ENCODE measurements at places on chromosomes 6 and 20. TPM values are rescaled to one million over a fixed set of nuclear protein-coding genes. Genes with fewer than 3 reads are reported as not detected.

- H3K4me3 ChIP-seq = no peak overlapping the region
- H3K27ac ChIP-seq = no peak overlapping the region
- H3K36me3 ChIP-seq = no peaks in the 10 kb centered on the region
- DNase-seq = no peak
- no peaks in the 10 kb centered on the region for H3K27me3 ChIP-seq
- H3K4me1 ChIP-seq = peaks cover 65% of the 10 kb centered on the region
Measured at GRCh38 chr6:56243518-56244070, 3.8 kb downstream of the COL21A1 start.

DNA sequence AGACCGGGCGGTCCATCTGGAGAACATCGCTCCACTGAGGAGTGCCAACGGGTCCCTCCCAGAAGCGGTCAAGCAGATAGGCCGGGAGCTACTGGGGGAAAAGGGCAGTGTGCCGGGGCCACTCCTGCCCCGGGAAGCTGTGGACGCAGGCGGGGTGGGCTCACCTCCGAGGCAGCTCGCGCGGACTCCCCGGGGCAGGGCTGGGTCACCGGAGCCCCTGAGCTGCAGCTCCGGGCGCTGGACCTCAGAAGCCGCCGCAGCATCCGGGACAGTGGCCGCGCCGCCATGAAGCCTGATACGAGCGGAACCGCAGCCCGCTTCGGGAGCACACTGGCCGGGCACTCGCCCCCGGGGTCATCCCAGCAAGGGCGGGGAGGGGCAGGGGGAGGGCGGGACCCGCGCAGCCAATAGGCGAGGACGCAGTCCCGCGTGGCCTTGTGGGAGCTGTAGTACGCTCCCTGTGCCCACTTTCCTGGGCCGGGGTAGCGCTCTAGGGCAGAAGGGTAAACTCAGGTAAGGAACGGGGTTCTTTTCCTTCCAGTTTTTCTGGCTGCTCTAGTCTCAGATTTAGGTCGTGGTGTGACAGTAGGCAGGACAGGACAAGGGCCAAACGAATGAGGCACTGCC lies at the start of gene MOCS1:
Gene MOCS1 (minus strand): TSS at position 332 of the 627 bp plus-strand sequence. CDS start 45 bp downstream, at position 287.
- peak within 1 kb of the TSS; percentile 90 for H3K4me3 ChIP-seq
- peaks cover 70% of the 10 kb centered on the region for H3K4me1 ChIP-seq
- no peaks in the 10 kb centered on the region for H3K36me3 ChIP-seq
- DNase-seq = no peak
- H3K27me3 ChIP-seq = no peaks in the 10 kb centered on the region

GRCh38 chr6:74451953-74452352 lies 753.9 kb downstream of the COL12A1 start:
- H3K4me3 ChIP-seq = no peak overlapping the region
- H3K27me3 ChIP-seq = no peaks in the 10 kb centered on the region
- no peak overlapping the region for H3K27ac ChIP-seq
- no peaks in the 10 kb centered on the region for H3K36me3 ChIP-seq
- DNase-seq = no peak

Gene MYB
- 0.13 TPM for total RNA-seq

DNA sequence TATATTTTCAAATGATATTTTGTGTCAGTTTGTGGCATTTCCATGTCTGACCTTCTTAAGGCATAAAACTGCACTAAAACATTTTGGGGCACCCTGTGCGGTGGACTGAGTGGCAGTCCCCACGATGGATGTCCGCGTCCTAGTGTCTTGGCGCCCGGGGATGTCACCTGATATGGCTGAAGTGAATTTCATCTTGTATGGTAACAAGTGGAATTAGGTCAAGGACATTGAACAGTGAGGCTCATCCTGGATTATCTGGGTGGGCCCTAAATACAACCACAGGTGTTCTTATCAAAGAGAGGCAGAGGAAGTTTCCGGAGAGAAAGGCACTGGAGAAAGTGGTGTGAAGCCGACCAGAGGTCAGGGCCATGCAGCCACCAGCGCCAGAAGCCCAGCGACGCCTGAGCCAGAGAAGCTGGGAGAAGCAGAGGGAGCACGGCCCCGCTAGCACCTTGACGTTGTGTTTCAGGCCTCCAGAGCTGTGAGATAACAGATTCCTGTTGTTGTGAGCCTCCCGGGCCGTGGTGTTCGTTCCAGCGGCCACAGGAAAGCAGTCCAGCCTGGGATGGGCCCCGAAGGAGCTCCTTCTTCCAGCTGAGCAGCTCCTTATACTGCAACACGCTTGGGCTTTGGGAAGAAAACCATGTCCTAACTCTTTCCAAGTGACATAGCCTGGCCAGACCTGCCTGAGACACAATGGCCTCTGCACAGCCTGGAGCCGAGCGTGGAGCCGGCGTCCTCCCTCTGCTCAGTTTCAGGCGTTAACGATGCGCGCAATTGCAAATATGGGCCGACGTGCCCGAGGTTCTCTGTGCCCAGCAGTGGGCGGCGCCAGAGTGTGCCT lies 22.5 kb downstream of the THBS2 start:
- H3K27me3 ChIP-seq = no peaks in the 10 kb centered on the region
- no peak overlapping the region for H3K4me3 ChIP-seq
- peaks cover 77% of the 10 kb centered on the region for H3K36me3 ChIP-seq
- H3K27ac ChIP-seq = peak overlapping the region; percentile 42
- peaks cover 9% of the 10 kb centered on the region for H3K4me1 ChIP-seq
- DNase-seq = no peak

DNA sequence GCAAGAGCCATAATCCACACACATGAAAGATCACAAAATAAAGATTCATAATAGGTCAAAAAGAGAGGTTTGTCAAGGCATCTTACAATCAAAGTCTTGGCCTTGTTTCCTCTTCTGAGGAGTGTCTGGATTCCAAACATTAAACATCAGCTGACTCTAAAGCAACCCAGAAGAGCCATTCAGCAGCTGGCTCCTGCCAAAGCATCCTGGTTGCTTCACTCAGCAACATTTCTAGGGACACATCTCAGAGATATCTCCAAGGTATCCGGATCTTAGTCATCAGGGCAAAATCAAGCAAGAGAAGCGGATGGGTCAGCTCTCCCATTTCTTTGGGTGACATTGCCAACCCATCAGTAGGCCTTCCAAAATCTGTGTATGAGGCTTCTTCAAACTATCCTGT lies 139.6 kb downstream of the KIF6 start:
- no peaks in the 10 kb centered on the region for H3K27me3 ChIP-seq
- DNase-seq = no peak
- no peak overlapping the region for H3K4me3 ChIP-seq
- no peaks in the 10 kb centered on the region for H3K36me3 ChIP-seq
- no peak overlapping the region for H3K27ac ChIP-seq

Gene HLA-DQB1
- total RNA-seq = not detected

Gene RFX6
- total RNA-seq = not detected

GRCh38 chr20:64101731-64102621 lies 5.4 kb downstream of the NPBWR2 start:
- peak; percentile 80 for DNase-seq
- H3K27ac ChIP-seq = no peak overlapping the region
- peaks cover 24% of the 10 kb centered on the region for H3K27me3 ChIP-seq
- no peaks in the 10 kb centered on the region for H3K36me3 ChIP-seq
- H3K4me3 ChIP-seq = no peak overlapping the region

Gene TMEM244
- total RNA-seq = not detected

Gene WFDC10B
- not detected for total RNA-seq

Gene PRIM2
- total RNA-seq = 10.8 TPM

Gene ZNF165
- total RNA-seq = 0.26 TPM

GRCh38 chr6:90162648-90163387 lies 133.8 kb downstream of the BACH2 start:
- peaks cover 39% of the 10 kb centered on the region for H3K4me1 ChIP-seq
- H3K4me3 ChIP-seq = no peak overlapping the region
- no peak for DNase-seq
- no peaks in the 10 kb centered on the region for H3K27me3 ChIP-seq

GRCh38 chr6:113288409-113288808 lies 568.7 kb upstream of the MARCKS start:
- H3K27ac ChIP-seq = no peak overlapping the region
- peaks cover 12% of the 10 kb centered on the region for H3K36me3 ChIP-seq
- no peak for DNase-seq
- no peak overlapping the region for H3K4me3 ChIP-seq
- H3K4me1 ChIP-seq = peaks cover 17% of the 10 kb centered on the region

Gene HLA-DQA2
- total RNA-seq = not detected

GRCh38 chr6:14216946-14217684 lies 99.5 kb downstream of the CD83 start:
- peaks cover under 1% of the 10 kb centered on the region for H3K4me1 ChIP-seq
- peaks cover 1% of the 10 kb centered on the region for H3K36me3 ChIP-seq
- no peak overlapping the region for H3K4me3 ChIP-seq
- peaks cover 4% of the 10 kb centered on the region for H3K27me3 ChIP-seq
- H3K27ac ChIP-seq = no peak overlapping the region
- DNase-seq = no peak

DNA sequence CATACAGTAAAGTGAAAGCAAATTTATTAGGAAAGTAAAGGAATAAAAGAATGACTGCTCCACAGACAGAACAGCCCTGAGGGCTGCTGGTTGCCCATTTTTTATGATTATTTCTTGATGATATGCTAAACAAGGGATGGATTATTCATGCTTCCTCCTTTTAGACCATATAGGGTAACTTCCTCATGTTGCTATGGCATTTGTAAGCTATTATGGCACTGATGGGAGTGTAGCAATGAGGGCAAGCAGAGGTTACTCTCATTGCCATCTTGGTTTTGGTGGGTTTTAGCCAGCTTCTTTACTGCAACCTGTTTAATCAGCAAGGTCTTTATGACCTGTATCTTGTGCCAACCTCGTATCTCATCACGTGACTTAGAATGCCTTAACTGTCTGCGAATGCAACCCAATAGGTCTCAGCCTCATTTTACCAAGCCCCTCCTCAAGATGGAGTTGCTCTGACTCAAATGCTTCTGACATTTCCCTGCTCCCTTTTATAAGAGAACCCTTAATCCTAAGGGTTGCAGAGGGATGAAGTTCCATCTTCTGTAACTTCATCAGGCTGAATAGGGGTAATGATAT lies 280.1 kb upstream of the RGS17 start:
- no peaks in the 10 kb centered on the region for H3K27me3 ChIP-seq
- no peaks in the 10 kb centered on the region for H3K4me1 ChIP-seq
- no peaks in the 10 kb centered on the region for H3K36me3 ChIP-seq
- no peak overlapping the region for H3K27ac ChIP-seq

GRCh38 chr6:10315034-10315433 lies 99.8 kb downstream of the TFAP2A start:
- H3K4me3 ChIP-seq = no peak overlapping the region
- no peak for DNase-seq
- H3K27ac ChIP-seq = no peak overlapping the region

DNA sequence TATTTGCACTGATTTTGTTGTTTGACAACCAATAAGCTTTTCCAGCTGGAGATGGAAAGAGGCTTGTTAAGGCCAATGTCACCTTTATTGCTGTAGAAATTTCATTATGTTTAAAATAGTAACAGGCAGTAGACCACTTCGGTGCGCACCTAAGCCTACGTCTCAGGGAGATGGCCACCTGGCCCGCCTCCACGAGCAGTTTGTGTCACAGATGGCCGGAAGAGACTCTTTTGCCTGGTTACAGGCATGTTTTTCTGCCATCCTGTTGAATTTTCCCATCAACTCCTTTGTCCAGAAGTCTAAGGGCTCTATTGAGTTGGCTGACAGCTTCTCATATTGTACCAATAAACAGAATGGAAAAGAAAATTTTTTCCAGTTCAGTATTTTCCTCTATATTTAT lies 51.0 kb downstream of the SLC9A8 start:
- H3K27me3 ChIP-seq = no peaks in the 10 kb centered on the region
- no peak overlapping the region for H3K27ac ChIP-seq
- no peak overlapping the region for H3K4me3 ChIP-seq
- H3K4me1 ChIP-seq = peaks cover 38% of the 10 kb centered on the region
- no peak for DNase-seq

Gene PRSS35
- 197 TPM for total RNA-seq

- peaks cover 8% of the 10 kb centered on the region for H3K27me3 ChIP-seq
- no peak for DNase-seq
- peaks cover 5% of the 10 kb centered on the region for H3K4me1 ChIP-seq
- no peak overlapping the region for H3K4me3 ChIP-seq
Measured at GRCh38 chr20:15039088-15039752, 701.8 kb upstream of the FLRT3 start.

- DNase-seq = no peak
- no peaks in the 10 kb centered on the region for H3K4me1 ChIP-seq
- no peak overlapping the region for H3K27ac ChIP-seq
- peaks cover 7% of the 10 kb centered on the region for H3K27me3 ChIP-seq
- no peak overlapping the region for H3K4me3 ChIP-seq
Measured at GRCh38 chr20:48886194-48886593, 35.3 kb upstream of the ARFGEF2 start.

GRCh38 chr6:156933201-156934068 lies 156.3 kb downstream of the ARID1B start:
- peaks cover 8% of the 10 kb centered on the region for H3K36me3 ChIP-seq
- DNase-seq = no peak
- H3K4me1 ChIP-seq = peaks cover 30% of the 10 kb centered on the region
- no peaks in the 10 kb centered on the region for H3K27me3 ChIP-seq

GRCh38 chr6:7914991-7915789 lies 4.6 kb upstream of the TXNDC5 start:
- H3K4me1 ChIP-seq = peaks cover 4% of the 10 kb centered on the region
- H3K36me3 ChIP-seq = no peaks in the 10 kb centered on the region
- H3K4me3 ChIP-seq = no peak overlapping the region
- DNase-seq = no peak

GRCh38 chr6:75206576-75207342 lies 906 bp upstream of the COL12A1 start:
- peak overlapping the region; percentile 95 for H3K4me3 ChIP-seq
- DNase-seq = no peak
- peaks cover 25% of the 10 kb centered on the region for H3K36me3 ChIP-seq
- no peaks in the 10 kb centered on the region for H3K27me3 ChIP-seq
- peaks cover 64% of the 10 kb centered on the region for H3K4me1 ChIP-seq

Gene FNDC11
- 0.25 TPM for total RNA-seq

DNA sequence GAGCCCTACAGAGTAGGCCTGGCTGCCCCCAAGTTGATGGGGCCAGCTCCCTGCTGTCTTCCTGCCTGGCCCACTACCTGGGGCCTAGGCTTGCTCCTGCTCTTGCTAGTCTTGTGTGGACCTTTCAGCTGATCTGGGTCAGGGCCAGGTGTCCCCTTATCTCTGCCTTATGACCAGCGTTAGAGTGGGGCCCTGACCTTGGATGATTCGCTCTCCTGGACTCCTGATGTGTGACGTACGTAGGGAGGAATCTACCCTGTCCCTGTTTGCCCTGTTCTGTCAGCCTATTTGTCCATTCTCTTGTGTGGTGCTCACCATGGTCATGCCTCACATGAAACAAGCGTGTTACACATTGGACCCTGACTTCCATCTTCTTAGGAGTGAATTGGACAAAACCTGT lies 571.8 kb downstream of the QKI start:
- peak overlapping the region; percentile 50 for H3K27ac ChIP-seq
- no peak overlapping the region for H3K4me3 ChIP-seq
- no peaks in the 10 kb centered on the region for H3K36me3 ChIP-seq
- H3K4me1 ChIP-seq = peaks cover 36% of the 10 kb centered on the region

DNA sequence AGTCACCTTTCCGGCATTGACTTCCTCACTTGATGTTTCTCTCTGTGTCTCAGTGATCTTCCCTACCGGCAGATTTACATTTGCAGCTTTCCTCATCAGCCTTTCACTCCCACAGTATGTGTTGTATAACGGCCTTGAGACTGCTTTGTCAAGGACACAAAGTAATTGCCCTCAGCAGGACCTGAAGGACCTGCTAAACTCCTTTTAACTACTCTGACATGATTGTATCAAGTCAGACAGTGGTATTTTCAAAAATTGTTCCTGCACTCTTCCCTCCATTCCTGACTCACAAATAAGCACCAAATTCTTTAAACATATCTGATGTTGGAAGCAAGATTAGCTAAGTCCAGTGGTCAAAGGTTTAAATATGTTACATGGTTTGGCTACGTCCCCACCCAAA lies 62.4 kb downstream of the PDE10A start:
- no peak overlapping the region for H3K4me3 ChIP-seq
- H3K27me3 ChIP-seq = no peaks in the 10 kb centered on the region
- H3K27ac ChIP-seq = no peak overlapping the region
- no peak for DNase-seq
- H3K36me3 ChIP-seq = no peaks in the 10 kb centered on the region

Gene PRDM1
- total RNA-seq = 0.15 TPM

Measured in chondrocyte (in vitro differentiated cells).